ENCODE measurements at places on chromosomes 11 and 22.

- no peak for DNase-seq
Observed at GRCh38 chr11:45930031-45930794, 7.8 kb downstream of the LARGE2 start.

DNA sequence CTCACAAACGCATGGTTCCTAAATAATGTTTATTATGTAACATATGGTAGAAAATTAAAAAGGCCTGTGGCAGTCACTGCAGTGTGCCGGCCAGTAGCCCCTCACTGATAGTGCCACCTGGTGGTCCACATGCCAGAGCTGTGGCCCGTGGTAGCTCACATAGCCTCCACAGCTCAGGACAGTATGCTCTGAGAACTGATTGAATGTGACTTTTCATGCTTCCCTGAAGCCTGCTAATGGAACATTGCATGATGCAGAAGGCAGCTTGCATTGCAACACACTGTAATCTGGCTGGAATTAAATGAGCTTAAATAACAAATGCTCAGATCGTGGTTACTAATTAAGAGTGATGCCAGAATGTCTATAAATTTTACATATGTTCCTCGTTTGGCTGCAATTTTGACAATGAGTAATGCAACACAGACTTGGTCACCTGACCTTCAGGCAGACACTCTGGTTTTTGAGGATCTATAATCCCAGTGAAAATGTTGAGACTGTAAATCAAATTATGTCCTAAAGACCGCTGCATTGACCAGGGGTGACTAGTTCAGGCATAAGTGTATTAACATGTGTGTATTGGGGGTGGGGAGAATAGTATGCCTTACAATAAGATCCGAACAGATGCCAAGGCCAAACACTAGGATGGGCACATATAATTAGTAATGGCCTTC is 566.4 kb downstream of the METTL15 start:
- no peak for DNase-seq

DNA sequence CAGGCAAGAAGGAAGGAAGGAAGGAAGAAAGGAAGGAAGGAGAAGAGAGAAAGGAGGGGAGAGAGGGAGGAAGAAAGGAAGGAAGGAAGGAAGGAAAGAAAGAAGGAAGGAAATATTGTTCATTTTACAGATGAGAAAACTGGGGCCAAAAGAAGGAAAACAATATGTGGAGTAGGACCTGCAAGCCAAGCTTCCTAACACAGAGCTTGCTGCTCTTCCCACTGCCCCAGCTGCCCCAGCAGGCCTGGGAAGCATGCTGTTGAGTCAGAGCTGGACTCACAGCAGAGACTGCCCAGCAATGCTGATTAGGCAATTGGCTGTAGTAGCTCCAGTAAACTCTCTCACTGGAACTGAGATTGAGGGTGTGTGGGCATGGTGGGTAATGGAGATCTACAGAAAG is 42.6 kb upstream of the SMCO4 start:
- DNase-seq: no peak

DNA sequence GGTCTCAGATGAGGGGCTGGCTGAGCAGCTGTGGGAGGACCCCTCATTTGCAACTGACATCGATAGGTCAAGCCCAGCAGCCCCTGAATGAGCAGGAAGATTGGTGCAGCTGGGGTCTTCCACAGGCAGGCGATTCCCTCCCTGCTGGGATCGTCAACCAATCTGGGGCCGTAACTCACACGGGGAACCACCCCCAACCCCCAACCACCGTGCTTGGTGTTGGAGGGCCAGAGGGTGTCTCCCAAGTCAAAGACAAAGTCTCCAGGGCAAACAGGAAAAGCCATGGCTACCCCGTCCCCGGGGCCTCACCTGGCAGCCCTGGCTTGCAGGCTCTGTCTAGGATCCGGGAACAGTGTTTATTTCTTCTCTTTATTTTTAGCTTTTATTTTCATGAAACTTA is 26.9 kb upstream of the SCUBE1 start:
- no peak for DNase-seq

DNA sequence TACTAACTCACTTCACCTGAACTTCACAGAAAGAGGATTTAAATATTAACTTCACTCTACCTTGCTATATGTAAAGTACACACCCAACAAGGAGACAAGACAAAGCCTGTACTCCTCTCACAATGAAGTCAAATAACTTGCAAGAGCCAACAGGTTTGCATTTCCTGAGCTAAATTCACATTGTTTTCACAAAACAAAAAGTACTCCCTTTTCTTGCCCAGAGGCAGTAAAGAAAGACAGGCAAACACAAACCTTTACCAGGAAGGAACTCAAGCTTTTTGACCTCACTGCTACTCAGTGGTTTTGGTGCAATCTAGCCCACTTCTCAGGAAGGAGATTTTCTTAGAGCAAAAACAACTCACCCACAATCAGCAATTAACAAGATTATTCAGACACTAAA is 15.7 kb downstream of the USP28 start:
- no peak for DNase-seq
